ENCODE measurements at places on chromosomes 2 and 18.

- no peak for DNase-seq
Observed at GRCh38 chr2:109139002-109139401, 10.0 kb downstream of the SH3RF3 start.

- no peak for DNase-seq
Observed at GRCh38 chr2:217941339-217941738, 61.5 kb downstream of the TNS1 start.

- DNase-seq, result no peak
Observed at GRCh38 chr2:153819074-153819473, 52.6 kb upstream of the GALNT13 start.

DNA sequence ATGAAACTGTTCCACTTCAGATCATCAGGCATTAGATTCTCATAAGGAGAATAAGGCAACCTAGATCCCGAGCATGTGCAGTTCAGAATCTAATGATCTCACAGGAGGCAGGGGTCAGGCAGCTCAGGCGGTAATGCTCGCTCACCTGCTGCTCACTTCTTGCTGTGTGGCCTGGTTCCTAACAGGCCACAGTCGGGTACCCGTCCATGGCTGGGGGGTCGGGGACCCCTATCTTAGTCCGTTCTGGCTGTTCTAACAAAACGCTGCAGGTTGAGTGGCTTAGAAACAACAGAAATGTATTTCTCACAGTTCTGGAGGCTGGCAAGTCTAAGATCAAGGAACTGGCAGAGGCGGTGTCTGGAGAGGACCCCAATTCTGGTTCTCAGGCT is 79.2 kb downstream of the ASB1 start:
- no peak for DNase-seq

DNA sequence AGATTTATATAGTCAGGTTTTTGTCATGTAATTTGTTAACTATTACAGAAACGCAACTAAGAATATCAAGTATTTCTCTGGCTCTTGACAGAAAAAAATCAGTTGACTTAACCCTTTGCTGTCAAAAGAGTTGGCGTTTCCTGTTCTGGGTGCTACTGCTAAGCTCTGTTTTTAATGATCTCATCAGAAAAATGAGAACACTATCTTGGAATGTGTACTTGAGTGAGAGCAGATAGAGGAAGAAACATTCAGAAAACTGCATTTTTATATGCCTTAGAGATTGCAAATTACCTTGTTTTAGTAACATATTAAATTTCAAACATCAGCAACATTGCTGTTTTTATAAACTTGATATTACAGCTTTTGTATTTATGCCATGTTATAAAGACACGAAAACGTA is 297.9 kb downstream of the RDH14 start:
- no peak for DNase-seq

- no peak for DNase-seq
Observed at GRCh38 chr2:86633155-86633651, 9.5 kb upstream of the RNF103 start.

All from MCF 10A (cell line).